CD4-positive, alpha-beta T cell treated with Interleukin-4 for 4 hours (primary cell): ENCODE measurements at places on chromosomes 4 and X.

DNA sequence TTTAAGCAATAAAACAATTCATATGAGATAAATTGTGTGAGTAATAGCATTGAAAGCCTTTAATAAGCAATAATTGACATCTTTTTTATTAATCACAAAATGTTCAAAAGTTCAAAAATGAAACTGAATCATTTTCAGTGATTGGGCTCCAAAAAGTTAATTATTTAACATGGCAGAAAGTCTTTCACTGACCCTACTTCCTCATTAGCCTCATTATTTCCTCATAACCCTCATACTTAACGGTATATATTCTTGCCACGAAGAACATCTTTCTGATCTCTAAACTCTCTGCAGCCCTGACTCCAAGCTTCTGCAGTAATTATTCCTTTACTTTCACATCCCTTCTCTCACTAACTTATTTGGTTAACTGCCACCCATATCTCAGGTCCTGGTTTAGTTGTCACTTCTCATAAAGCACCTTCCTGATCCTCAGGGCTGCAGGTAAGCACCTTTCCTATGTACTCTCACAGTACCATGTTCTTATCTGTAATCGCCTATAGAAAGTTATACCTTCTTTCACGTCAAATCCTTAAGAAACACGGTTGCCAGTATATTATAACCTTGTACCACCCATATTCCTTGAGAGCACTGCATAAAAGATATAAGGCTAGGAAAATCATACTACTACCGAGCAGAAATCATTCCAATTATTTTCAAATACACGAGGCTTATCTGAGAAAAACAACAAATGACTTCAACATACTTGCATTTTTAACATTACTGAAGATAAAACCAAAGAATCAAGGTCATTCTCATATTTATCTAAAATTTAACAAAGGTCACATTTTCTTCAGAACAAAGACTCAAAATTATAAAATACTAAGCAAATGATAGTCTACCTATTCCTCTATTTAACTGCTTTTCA, 72.2 kb downstream of the PPP3CA start:
- no peak for DNase-seq

DNA sequence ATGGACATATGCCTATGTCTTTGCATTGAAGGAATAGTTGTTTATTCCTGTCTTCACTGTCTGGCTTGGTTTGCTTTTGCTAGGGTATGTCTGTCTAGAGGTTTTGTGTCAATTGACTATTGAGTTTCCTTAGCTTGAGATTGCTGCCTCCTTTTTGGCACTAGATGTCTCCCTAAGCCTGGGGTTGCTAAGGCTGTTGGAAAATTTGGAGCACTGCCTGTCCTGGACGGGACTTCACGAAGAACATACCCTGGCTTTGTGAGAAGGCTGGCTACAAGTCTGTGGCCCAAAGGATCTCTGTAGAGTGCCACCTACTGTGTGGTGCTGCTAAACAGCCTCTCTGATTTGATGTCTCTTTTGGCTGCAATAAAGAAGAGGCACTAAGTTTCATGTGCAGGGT, 183.8 kb upstream of the NUDT10 start:
- DNase-seq: no peak

- DNase-seq: no peak
These were observed 778 bp downstream of the C1QTNF7 start for GRCh38 chr4:15428611-15429010.

- no peak for DNase-seq
These were observed 36.3 kb downstream of the ATRX start for GRCh38 chrX:77749695-77750094.

- no peak for DNase-seq
These were observed 1.3 kb upstream of the ATP6AP1 start for GRCh38 chrX:154426916-154427770.

GRCh38 chr4:145041378-145041777, 56.6 kb downstream of the ANAPC10 start:
- no peak for DNase-seq

GRCh38 chr4:184126800-184127199, 90.9 kb downstream of the ENPP6 start:
- no peak for DNase-seq

GRCh38 chr4:100414016-100414790, 103.6 kb downstream of the EMCN start:
- no peak for DNase-seq
